ENCODE measurements at places on chromosomes 12 and 14. TPM values are rescaled to one million over a fixed set of nuclear protein-coding genes. Genes with fewer than 3 reads are reported as not detected.

The NDRG2 gene
- total RNA-seq = not detected

The STAC3 gene
- total RNA-seq = 0.21 TPM

The VDR gene
- 10.2 TPM for total RNA-seq

The GOLT1B gene
- total RNA-seq = 89.0 TPM

The TAS2R31 gene
- total RNA-seq = 0.76 TPM
